Stimulated activated CD8-positive, alpha-beta memory T cell treated with anti-CD3 and anti-CD28 coated beads, Interleukin-4, amount 100 ng/mL, for 4 hours (primary cell): ENCODE measurements at places on chromosomes 13 and 19.

DNA sequence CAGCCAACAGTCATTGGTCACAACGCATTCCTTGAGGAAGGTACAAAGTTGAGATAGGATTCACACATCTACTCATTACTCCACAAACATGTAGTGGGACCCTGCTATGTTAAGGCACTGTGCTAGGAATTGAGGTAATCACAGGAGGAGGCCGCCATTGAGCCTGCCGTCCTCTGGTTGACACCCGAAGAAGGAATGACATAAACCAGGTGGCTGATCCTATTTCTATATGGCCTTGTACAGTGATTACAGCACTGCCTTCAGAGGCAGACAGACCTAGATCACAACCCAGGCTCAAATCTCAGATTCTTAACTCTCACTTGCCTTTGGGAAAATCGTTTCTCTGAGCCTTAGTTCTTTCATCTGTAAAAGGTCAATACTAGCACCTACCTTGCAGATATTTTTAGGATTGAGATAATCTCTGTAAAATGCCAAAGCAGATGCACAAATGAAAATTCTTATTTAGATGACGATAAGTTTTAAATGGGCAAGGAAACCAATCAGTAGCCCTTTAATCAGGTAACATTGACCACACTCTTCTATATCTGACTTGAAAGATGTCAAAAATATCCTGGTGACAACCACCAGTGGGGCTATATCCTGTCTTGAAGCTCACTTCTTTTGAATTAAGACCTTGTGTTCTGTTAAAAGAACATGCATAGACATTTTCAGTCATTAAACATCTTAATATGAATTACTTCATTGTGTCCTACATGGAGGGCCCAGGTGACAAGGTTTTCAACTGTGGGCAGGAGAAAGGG, 251.6 kb downstream of the KCTD12 start:
- DNase-seq: no peak

DNA sequence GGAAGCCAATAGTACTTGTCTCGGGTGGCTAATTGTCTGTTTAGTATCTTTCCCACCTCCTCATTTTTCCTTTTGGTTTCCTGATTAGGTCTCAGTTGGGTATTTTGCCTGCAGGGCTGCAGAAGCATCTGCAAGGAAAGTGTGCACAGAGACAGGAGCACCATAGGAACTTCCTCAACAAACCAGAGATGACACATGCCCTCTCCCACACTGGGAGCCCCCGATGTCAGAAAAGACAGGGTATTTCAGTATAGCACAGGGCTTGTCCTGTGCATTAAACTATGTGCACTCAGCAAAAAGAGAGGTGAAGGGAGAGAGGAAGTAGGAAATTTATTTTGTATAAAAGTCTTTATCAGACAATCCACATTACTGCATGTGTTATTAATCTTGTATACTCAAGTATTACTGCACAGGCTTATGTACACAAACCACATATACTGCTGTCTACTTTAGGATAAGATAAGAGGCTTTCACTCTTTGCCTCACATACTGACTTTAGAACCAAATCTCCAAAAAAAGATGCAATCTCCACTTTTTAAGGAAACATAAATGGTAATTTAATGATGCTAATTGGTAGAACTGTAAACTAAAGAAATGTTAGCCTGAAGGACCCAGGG, 501.0 kb downstream of the FOXO1 start:
- no peak for DNase-seq

DNA sequence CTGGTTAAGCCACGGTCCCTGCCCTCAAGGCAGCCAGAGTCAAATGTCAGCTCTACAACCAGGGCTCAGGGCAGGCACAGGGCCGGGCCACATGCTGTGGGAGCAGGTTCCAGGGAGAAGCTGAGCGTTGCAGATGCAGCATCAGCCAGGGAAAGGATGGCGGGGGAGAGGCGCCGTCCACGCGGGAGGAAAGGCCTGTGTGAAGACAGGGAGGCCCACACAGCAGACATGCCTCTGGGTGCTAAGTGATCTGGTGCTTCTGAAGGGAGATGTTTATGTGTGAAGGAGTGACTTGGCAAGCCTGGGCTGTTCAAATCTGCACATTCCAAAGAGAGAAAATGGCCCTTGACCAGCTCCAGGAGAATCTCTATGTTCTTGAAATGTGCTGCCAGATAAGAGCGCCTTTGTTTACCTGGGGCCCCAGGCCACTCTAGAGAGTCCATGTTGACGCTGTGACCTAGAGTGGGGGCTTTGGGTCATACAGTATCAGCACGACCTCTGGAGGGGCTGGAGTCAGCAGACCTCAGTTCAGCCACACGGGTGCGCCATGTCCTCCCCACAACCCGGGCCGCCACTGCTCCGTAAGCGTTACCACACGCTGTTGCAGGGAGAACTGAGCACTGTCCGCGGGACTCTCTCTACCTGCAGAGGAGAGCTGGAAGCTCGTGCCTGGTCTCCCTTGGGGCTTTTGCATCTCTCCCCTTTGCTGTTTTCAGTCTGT, 15.9 kb upstream of the ATF5 start:
- no peak for DNase-seq

GRCh38 chr13:77397636-77398035, 70.7 kb upstream of the MYCBP2 start:
- no peak for DNase-seq

GRCh38 chr19:23075031-23075733, 41.6 kb upstream of the ZNF730 start:
- no peak for DNase-seq

DNA sequence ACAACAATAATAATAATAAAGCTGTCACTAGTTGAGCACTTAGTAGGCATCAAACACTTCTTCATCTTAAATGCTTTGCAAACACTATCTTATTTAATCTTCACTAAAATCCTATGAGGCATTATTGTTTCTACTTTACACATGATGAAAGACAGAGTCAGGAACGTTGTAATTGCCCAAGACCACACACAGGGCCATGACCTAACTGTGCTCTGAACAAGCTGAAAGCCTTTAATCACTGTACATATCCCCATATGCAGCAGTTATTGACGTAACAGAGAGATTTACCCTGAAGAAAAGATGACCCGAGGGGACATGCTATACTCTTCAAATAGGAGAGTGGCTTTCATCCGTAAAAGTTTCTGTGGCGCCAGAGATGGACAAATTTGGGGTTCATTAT, 53.0 kb downstream of the SACS start:
- DNase-seq: no peak

DNA sequence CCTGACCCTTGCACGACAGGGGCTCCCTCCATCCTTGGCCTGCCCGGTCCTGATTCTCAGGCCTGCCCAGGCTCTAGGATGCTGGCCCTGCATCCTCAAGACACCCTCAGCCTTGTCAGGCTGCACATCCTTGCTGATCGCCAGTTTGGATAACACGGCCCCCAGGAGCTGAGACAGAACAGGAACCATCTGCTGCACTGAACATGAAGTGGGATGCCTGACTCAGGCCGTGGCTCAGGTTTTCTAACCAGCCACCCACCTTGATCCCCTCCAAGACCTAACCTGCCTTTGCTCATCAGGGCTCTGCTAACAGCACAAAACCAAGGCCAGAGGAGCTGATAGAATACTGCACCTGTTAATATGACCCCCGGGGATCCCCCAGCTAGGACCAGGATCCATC, 56.0 kb downstream of the EPS15L1 start:
- DNase-seq: no peak

GRCh38 chr13:99190147-99190985, 10.3 kb upstream of the UBAC2 start:
- DNase-seq: no peak

GRCh38 chr13:30851697-30852096, 54.4 kb upstream of the MEDAG start:
- DNase-seq: no peak

DNA sequence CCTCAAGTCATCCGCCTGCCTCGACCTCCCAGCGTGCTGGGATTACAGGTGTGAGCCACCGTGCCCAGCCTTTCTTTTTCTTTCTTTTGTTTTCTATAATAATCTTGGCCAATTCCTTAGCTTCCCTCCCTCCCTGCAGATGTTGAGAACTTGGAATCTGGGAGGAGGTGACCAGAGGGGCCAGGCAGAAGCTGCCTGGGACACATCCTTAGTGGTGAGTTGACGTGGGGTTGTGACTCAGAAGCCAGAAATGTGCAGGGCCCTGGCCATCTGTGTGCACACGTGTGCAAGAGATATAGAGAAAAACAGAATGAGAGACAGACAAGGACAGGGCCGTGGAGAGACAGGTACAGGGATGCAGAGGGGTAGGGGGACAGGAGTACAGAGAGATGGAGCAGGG, 154.3 kb downstream of the SIPA1L3 start:
- no peak for DNase-seq

DNA sequence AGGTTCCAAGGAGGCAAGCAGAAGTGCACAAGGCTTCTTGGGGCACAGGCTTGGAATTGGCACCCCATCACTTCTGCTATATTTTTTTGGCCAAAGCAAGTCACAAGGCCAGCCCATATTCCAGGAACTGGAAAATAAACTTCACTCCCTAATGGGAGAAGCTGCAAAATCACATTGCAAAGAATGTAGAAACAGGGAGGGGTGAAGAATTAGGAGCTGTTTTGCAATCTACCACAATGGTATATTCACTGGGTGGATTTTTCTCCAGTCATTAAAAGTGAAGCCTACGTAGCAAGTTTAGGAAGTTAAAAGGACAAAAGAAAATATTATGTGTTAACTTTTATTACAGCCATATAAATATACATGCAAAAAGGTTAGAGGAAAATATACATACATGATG, 464.8 kb downstream of the COG6 start:
- DNase-seq: no peak

DNA sequence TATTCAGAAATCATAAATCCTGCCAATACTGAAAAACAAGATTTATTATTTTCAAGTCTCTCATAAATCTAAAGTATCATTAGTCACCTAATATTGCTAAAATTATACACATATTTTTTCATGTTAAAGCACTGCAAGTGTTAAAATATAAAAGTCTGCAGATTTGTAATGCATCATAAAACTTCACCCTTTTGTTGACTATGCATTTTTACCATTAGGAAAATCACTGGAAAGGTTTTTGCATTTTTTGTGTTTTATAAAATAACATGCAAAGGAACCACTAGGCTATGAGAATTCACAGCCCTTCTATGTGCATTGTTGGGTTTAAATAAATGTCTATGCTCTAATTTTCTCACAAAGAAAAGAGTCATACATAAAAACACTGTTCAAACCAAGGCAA, 407.3 kb downstream of the DACH1 start:
- no peak for DNase-seq

GRCh38 chr13:48232420-48233045, 473 bp upstream of the ITM2B start:
- no peak for DNase-seq

DNA sequence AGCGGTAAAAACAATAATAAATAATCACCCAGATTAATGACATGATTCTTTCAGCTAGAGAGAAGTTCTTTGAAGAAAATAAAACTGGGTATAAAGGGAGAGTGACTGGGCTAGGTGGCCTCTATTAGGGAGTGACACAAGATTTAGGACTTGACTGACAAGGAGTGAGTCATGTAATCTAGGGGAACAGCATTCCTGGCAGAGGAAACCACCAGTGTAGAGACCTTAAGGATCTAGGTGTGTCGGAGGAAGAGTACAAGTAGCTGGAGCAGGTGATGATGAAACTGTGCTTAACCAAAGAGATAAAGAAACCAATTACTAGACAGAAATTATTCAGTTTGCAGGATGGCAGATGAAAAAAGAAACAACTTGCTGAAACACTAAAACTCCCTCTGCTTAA, 248.0 kb downstream of the RFC3 start:
- no peak for DNase-seq

DNA sequence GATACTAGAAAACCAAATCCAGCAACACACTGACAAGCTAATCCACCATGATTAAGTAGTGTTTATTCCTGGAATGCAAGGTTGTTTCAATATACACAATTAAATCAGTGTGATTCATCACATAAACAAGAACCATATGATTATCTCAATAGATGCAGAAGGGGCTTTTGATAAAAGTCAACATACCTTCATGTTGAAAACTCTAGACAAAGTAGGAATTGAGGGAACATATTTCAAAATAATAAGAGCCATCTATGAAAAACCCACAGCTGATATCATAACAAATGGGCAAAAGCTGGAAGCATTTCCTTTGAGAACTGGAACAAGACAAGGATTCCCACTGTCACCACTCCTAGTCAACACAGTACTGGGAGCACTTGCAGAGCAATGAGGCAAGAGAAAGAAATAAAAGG, 213.6 kb upstream of the CSNK1A1L start:
- DNase-seq: no peak

DNA sequence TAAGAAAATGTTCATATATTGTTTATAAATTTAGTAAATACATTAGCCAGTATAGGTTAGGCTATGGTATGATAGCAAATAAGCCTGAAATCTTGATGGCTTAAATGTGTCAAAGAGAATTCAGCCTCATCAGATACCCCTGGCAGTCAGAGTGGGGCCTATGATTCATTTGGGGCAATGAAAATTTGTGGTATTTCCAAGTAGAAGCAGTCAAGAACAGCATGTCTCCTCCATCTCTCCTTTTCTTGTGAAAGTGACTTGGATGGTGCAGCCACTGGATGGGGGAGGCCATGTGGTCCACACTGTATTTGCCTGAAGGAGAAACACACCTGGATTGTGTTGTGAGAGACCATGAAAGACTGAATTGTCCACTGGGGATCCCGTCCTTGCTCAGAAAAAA, 82.7 kb downstream of the DLEU7 start:
- no peak for DNase-seq

- no peak for DNase-seq
Measured at GRCh38 chr13:45909673-45910072, 58.1 kb upstream of the SIAH3 start.

DNA sequence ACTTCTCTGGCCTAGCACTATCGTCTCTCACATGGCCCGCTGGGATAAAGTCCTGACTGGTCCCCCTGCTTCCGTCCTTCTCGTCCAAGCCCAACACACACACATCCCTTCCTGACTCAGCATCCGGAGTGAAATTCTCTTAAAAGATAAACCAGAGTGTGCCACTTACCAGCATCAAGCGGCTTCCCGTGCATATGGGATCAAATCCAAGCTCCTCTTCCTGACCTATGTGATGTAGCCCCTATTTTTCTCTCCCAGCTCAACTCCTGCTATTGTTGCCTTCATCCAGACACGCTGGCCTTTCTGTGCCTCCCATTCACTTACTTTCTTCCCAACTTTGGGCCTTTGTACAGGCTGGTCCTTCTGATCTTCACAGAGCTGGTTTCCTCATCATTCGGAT, 530.4 kb downstream of the DIAPH3 start:
- no peak for DNase-seq

DNA sequence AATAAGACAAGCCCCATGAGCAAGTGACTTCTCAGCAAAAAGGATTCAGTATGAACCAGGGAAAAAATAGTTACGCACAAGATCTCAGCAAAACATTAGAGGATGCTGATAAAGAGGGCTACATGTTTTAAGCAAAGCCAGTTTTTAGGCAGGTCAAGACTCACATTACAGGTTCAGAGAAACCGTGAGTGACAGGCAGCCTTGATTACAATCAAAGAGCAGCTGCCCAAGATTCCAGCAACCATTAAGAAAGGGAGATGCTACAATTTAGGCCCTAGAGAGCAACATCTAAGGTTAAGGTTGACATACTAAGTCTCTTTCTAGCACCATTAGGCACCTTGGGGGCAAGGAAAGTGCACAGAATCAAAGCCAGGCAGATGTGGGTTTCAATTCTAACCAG, 2.8 kb upstream of the SLC7A1 start:
- no peak for DNase-seq

GRCh38 chr13:33251131-33251661, 34.4 kb downstream of the STARD13 start:
- no peak for DNase-seq
